ENCODE measurements at places on chromosomes 12 and 14. TPM values are rescaled to one million over a fixed set of nuclear protein-coding genes. Genes with fewer than 3 reads are reported as not detected.

DNA sequence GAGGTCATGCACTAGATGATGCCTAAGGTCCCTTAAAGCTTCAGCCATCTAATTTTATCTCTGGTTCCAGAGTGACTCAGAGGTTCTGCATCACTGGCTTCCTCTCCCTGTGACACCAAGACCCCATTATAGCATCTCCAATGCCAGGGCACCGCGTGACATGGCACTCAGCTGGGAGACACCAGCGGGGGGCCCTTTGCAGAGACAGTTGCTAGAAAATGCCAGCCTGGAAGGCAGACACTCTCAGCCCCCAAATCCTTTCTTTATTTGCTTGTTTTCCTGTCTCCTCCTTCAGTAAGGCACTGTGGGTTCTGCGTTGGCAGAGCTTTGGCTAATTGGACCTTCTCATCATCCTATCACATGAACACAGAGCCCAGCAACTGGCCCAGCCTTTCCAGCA, 123.5 kb upstream of the VRK1 start:
- DNase-seq, result no peak

GRCh38 chr12:44462729-44463128, 413.4 kb downstream of the NELL2 start:
- DNase-seq, result no peak

DNA sequence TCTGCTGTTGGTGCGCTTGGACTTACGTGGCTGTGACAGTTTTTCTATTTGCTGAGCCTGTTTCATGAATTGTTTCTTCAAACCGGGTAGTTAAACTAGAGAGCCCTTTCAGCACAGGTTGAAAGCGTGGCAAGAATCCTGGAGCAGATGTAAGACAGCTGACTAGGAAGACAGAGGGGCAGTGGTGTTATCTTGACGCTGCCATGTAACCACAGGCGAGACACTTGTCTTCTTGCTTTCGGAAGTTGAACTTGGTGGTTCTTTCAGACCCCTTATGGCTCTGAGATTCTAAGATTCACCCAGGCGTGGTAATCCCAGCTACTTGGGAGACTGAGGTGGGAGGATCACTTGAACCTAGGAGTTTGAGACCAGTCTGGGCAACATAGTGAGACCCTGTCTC, 4.3 kb downstream of the EMP1 start:
- no peak for DNase-seq

GRCh38 chr12:48967991-48968390, 3.5 kb downstream of the WNT10B start:
- DNase-seq, result no peak

The GPR65 gene
- 1.5 TPM for total RNA-seq

The IRAK4 gene
- 17.3 TPM for total RNA-seq

The C14orf132 gene
- total RNA-seq, result 2.2 TPM
